ENCODE measurements at places on chromosomes 13 and 19.
A peak's percentile ranks its signal among the peaks of the same experiment; 100 is the strongest.

DNA sequence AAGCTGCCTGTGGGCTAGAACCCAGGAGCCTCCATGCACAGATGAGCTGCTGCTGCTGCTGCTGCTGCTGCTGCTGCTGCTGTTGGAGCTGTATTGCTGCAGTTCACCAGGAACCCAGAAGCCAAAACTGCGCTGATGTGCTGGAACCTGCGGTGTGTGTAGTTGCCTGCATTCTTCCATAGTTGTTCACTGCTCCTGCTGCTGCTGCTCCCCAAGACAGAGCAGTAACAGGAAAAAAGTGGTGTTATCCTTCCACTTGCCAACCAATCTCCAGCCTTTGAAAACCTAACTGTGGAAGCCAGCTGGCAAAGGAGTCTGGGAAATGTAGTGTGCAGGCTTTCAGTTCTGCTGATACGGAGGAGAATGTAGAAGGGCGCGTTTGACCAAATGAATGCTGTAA lies 37.9 kb downstream of the ARHGAP35 start:
- DNase-seq: no peak

- DNase-seq: no peak
Observed at GRCh38 chr19:46357846-46358583, 11.1 kb downstream of the PPP5C start.

DNA sequence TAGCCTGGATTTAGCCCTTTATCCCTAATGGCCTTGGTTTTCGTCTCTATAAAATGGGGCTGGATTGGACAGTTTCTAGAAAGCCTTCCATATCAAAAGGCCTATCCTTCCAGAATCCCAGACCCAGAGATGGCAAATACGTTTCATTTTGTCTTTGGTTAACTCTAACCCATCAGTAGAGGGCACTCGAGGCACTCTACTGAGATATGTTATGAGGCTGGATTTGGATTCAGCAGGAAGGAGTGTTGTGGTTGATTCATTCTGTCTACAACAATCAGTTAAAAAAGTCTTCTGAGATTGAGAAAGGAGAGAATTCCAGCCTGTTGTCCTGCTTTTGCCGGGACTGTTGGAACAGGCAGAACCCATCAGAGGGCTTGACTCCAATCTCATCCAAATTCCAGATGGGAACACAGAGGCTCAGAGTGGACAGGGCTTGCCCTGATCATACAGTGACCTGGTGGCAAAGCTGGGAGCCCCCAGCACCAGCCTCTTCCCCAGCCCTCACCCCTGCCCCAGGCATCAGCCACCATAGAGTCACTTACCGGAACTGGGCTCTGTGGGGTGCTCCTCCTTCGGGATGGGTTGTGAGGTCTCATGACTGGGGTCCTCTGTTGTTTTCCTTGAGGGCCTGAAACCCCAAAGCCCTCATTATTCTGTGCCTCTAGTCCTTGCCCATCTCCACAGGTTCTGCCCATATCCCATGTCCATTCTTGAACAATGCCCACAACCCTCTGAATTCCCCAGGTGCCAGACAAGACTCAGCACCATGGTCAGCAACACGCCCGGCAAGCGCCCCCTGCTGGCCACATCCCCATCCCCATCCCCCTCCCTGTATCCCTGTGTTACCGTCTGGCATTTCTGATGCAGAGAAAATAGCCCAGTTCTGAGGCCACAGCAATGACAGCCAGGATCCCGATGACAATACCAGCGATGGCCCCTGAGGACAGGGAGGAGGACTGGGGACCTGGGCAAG lies 12.3 kb upstream of the ZNF180 start:
- DNase-seq: peak; percentile 44

DNA sequence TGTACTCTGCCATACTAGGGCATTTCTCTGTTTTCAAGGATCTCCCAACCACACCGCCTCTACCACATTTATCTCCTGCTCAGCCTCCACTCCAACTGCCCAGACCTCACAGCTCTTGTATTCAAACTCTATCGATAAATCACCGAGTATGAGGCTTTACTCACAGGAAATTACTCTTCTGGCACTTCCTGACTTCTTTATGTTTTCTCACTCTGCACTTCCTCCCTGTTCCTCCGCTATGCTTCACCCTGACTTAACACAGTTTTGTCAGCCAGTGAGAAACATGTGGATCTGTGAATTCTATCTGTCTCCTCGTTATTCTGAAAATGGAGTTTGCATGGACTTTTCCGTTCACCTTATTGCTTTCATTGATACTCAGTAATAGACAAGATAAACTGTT lies 2.6 kb upstream of the CARD8 start:
- no peak for DNase-seq

DNA sequence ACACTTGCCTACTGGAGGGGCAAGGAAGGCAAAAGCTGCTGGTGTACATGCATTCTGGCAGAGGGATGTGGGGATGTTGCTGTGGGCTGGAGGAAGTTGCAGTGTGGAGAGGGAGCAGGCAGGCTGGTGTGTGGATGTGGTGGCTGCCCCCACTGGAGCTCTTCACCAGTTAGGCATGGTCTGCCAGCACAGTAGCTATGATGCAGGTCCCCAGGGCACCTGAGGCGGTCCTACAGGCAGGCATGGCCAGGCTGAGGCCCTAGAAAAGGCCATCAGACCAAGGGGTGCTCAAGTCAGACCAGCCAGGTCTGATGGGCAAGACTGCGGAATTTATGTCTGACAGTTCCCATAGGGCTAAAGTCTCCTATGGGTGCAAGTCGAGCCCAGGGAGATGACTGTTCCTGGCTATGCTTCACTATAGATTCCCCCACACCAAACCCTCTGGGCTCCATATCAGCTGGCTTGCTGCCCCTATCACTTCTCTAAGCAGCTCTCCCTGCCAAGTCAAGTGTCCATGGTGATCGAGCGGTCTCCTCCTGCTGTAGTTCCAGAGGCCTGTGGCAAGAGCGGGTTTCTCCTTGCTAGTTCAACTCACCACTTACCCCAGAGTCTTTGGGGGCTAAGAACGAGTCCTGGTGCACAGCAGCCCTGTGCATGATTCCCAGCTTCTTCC lies 473.1 kb downstream of the TDRD3 start:
- DNase-seq: no peak

- DNase-seq: no peak
Observed at GRCh38 chr13:45439781-45440462, 21.7 kb upstream of the SLC25A30 start.

DNA sequence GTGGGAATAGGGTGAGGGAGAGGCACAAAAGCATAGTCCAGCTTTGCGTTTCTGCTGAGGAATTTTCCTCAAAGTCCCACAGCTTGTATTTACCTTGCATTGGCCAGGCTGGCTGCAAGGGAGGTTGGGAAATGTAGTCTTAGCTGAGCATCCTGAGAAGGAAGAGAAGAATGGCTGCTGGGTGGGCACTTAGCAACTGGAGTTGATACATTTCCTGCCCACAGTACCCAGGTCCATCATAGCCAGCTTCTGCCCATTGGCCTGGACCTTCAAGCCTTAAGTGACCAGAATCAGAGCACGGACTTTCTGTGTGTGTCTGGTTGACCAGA lies 112.4 kb downstream of the SIPA1L3 start:
- no peak for DNase-seq

DNA sequence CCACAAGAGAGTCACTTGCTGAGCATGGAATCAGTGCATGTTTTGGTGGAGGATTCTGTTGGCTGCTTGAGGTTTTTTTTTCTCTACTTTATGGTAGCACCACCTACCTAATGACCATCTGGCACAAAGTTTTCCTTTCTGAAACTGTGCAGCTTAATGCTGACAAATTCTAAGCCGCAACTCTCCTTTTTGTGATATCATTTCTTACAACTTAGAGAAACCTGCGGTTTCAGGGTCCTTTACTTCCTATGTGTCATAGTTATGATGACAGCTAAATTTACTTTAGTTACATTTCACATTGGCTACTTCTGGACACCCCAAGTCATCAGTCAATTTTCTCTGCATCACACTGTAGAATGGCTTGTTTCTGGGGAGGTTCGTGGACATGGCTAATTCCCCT lies 115.4 kb upstream of the TMTC4 start:
- no peak for DNase-seq

DNA sequence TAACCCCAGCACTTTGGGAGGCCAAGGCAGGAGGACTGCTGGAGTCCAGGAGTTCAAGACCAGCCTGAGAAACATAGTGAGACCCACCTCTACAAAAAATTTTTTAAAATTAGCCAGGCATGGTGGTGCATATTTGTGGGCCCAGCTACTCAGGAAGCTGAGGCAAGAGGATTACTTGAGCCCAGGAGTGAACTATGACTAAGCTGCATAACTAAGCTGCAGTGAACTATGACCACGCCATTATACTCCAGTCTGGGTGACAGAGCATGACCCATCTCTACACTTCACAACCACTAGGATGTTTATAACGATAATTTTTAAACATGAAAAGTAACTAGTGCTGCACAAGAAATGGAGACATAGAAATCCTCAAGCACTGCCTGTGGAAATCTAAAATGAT lies 352.7 kb upstream of the SGCG start:
- no peak for DNase-seq

DNA sequence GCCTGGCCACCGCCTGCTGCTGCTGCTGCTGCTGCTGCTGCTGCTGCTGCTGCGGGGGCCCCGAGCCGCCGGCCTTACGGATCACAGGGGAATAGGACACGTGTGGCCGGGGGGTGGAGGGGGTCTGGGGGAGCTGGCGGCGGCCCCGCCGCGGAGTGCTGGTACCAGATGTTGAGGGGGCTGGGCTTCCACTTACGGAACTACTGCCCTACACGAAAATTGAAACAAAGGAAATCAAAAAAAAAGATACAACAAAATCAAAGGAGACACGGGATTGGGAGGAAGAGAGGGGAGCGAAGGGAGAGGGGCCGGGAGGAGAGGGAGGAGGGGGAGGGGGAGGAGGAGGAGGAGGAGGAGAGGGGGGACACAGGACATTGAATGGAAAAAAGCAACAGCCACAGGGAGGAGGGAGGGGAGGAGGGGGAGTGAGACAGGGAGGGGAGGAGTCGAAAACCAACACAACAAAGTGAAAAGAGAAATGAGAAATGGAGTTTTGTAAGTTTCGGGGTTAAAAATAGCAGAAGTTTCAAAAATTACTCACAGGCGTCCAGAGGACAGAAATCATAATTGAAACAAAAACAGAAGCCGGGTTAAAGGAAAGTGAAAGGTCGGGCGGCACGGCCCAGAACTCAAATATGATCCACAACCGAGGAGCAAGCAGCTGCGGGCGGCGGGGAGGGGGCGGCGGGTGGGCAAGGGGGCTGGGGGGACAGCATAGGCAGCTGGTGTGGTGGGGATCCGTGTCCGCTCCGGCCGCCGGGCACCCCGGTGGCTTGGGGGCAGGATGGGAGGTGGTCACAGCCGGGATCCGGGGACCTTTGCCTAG lies 57.8 kb downstream of the IER2 start:
- DNase-seq: peak; percentile 33

DNA sequence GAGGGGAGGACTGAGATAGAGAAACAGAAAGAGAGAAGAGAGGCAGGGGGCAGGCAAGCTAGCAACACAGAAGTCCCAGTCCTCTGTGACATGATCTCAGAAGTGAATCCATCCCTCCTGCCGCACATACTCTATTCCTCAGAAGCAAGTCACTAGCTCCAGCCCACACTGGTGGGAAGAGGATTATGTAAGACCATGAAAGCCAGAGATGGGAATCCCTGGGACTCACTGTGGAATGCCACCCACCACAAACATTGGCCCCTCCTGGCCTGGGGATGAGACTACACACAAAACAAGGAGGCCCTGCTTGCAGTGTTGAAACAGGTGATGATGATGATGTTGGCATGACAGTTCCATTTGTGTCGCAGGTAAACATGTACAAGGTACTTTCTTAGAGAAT lies 419.9 kb downstream of the IRS2 start:
- no peak for DNase-seq

DNA sequence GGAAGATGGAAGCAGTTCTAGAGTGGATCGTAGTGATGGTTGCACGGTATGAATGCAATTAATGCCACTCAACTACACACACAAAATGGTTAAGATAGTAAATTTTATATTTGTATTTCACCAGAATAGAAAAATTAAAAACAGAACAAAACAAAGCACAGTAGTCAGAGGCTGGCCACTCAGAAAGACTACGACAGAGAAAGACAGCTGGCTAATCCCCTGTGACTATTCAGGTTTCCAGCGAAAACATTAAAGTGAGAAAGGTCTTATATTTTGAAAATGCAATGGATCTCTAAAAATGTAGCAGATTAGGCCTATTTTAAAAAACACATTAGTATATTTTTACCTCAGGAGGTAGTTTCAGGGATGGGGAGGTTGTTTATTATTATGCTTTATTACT lies 131.3 kb upstream of the POSTN start:
- DNase-seq: no peak

DNA sequence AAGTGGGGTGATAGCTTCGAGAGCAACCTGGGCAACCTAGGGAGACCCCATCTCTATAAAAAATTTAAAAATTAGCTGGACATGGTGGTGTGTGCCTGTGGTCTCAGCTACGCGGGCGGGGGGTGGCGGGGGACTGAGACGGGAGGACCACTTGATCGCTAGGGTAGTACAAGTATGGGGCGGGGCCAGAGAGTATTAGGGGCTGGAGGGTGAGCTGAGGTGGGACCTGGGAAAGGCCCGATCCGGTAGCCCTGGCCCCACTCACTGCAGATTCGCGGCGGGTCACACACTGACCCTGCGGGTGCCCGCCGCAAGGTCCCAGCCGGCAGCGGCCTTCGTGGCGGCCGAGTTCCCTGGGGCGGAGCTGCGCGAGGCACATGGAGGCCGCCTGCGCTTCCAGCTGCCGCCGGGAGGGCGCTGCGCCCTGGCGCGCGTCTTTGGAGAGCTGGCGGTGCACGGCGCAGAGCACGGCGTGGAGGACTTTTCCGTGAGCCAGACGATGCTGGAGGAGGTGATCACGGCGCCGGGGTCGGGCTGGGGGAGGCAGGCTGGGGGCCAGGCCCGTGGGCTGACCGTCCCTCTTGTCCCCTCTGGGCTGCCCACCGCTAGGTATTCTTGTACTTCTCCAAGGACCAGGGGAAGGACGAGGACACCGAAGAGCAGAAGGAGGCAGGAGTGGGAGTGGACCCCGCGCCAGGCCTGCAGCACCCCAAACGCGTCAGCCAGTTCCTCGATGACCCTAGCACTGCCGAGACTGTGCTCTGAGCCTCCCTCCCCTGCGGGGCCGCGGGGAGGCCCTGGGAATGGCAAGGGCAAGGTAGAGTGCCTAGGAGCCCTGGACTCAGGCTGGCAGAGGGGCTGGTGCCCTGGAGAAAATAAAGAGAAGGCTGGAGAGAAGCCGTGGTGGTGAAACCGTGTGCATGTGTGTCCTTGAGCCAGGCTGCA lies 2.0 kb upstream of the ARHGAP45 start:
- DNase-seq: peak; percentile 87

GRCh38 chr13:74687442-74688182 lies 553.4 kb upstream of the KLF12 start:
- peak; percentile 35 for DNase-seq

GRCh38 chr13:43057653-43058317 lies 34.4 kb downstream of the DNAJC15 start:
- peak; percentile 45 for DNase-seq

GRCh38 chr19:39150807-39151600 lies 25.4 kb downstream of the PAK4 start:
- DNase-seq: no peak

GRCh38 chr13:34223984-34224383 lies 406.0 kb downstream of the RFC3 start:
- peak; percentile 34 for DNase-seq

DNA sequence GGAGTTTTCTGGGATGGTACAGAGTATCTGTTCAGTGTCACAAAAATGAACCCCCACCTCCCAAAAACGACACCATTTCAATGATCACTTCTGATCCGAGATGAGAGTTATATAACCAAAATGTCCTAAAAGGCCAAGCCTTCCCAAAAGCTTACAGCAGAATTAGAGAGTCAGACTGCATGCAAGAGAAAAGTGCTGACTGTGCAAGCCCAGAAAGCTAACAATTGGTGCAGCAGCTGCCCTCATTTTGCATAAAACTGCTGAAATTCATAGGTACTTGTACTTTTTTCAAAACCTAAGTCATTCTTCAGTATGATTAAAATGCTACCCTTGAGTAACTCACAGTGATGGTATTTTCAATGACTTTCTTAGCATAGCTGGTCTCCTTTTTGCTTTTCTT lies 819.6 kb upstream of the ARGLU1 start:
- DNase-seq: no peak
